ENCODE measurements at places on chromosomes 5 and 9. TPM values are rescaled to one million over a fixed set of nuclear protein-coding genes. Genes with fewer than 3 reads are reported as not detected.

SPATA31A3 gene
- total RNA-seq: not detected

OGN gene
- not detected for total RNA-seq

ANKRD31 gene
- total RNA-seq: 0.09 TPM

CACNA1B gene
- total RNA-seq: under 0.01 TPM

SPATA31C1 gene
- total RNA-seq: not detected

MOB3B gene
- total RNA-seq: 6.0 TPM

RABGAP1 gene
- total RNA-seq: 15.2 TPM

HEMGN gene
- total RNA-seq: not detected

DELE1 gene
- 32.1 TPM for total RNA-seq

CNTFR gene
- total RNA-seq: 0.42 TPM

TAS2R1 gene
- not detected for total RNA-seq

ATP10B gene
- 3.9 TPM for total RNA-seq

MED27 gene
- 31.2 TPM for total RNA-seq

BRINP1 gene
- total RNA-seq: not detected

LOX gene
- 3.4 TPM for total RNA-seq

YTHDC2 gene
- total RNA-seq: 13.3 TPM

CDKN2B gene
- total RNA-seq: 64.8 TPM

ARHGEF37 gene
- 14.7 TPM for total RNA-seq

KCNN2 gene
- total RNA-seq: not detected
